ENCODE measurements at places on chromosomes 7 and 10.

- DNase-seq: no peak
Measured at GRCh38 chr7:129925416-129926002, 27.3 kb downstream of the UBE2H start.

DNA sequence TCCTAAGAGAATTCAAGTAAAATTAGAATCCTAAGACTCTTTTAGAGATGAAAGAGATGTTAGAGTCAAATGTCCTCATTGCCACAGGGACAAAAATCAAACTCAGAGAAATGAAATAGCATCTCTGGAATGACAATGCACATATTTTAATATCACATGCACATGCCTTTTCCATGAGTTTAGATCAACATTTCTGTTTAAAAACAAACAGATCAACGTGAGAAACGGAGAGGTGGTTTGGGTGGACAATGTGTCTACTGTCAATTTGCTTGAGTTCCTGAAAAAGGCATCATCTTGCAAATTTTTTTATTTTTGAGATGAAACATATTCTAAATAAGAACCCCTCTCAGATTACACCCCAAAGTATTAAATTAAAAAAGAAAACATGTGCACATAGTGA lies 130.0 kb downstream of the CHRM2 start:
- no peak for DNase-seq

DNA sequence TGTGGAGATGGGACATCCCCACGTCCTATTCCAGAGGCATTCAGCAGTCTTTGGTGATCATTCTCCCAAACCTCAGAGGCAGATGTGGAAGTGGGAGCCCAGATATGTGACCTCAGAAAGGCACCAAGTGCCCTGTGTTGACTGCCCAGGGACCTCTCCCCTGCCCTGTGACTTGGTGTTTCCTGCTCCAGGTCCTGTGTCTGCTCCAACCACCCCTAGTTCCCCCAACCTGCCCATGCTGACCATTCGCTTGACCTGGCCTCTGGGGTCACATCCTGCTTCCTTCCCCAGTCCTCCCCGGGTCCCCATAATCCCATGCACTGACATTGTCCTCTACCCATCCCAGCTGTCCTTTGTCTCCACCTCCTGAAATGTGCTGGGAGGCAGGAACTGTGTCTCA lies 7.6 kb downstream of the CYP26A1 start:
- DNase-seq: no peak

GRCh38 chr10:50805981-50806622 lies 66.4 kb downstream of the ASAH2B start:
- no peak for DNase-seq

All from NCI-H2107 (cell line).